Stimulated activated CD8-positive, alpha-beta memory T cell treated with anti-CD3 and anti-CD28 coated beads, Interleukin-2, amount 100 ng/mL, for 1 hour (primary cell): ENCODE measurements at places on chromosomes 1 and 21.
A peak's percentile ranks its signal among the peaks of the same experiment; 100 is the strongest.

GRCh38 chr1:6325482-6325881, 64.6 kb upstream of the GPR153 start:
- DNase-seq, result no peak

DNA sequence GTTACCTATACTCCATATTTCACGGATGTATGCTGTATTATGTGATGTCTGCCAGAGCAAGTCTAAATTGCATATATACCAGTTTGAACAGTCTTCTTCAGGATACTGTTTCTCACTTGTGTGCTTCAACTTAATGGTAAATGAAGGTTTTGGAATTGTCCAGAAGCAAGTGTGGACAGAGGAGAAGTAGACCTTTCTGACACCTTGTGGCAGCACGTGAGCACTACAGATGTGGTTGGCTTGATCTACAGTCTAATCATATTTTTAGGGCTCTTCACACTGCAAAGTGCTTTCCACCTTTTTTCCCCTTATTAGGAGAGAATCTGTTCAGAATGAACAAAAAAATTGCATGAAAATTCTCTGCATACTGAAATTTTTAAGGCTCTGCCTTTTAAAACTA, 10.9 kb downstream of the MORC3 start:
- DNase-seq, result peak; percentile 7

DNA sequence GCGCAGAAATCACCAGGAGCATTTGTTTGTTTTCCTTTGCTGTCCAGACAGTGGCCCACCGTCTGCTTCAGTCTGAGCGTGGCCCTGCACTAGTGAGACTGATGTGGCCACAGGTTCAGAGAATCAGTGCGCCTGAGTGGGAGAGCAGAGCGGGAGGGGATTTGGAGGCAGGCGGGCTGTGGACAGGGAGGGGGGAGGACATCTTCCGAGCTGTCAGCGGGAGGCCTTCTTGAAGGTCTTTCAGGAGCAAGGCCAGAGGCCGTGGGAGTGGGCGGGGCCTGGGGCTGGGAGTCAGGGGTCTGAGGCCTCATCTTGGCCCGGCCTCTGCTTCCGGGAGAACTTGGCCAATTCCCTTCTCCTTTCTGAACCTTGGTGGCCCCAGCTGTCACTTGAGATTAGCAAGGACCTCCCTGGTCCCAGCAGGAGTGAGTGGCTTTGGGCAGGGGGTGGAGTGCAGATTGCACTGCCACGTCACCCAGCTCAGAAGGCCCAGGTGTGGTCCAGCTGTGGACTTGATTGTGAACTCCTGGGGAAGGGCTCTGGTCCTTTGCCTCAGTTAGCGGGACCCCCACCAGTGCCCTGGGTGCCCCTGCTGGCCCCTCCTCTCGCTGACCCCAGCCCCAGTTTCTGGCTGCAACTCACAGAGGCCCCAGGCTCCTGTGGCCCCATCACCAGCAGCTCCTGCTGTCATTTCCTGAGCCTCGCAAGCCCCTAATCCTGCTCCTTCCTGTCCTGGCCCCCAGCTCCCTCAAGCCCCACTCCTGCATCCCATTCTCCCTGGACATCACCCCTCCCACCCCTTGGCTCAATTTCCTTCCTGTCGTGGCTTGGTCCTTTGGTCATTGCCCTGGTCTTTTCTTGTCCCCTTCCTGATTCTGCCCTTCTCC, 8.4 kb downstream of the TNFRSF1B start:
- DNase-seq, result no peak

- no peak for DNase-seq
Observed at GRCh38 chr1:119372503-119373086, 4.0 kb downstream of the HAO2 start.

DNA sequence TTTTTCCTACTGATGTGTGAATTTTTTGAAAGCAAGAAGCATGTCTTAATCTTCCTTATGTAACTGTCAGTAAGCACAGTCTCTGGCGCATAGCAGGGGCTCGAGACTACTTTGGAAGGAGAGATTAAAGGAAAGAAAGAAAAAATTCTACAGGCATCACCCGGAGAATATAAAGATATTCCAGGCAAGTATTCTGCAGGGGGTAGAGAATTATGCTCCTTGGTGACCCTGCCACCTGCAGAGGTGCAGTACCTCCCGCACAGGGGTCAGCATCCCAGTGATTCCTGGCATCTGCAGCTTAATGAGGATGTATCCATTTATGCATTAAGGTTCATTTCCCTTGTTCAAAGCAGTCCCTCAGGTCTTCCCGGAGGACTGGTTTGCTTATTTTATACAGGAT, 87.6 kb upstream of the WLS start:
- no peak for DNase-seq

DNA sequence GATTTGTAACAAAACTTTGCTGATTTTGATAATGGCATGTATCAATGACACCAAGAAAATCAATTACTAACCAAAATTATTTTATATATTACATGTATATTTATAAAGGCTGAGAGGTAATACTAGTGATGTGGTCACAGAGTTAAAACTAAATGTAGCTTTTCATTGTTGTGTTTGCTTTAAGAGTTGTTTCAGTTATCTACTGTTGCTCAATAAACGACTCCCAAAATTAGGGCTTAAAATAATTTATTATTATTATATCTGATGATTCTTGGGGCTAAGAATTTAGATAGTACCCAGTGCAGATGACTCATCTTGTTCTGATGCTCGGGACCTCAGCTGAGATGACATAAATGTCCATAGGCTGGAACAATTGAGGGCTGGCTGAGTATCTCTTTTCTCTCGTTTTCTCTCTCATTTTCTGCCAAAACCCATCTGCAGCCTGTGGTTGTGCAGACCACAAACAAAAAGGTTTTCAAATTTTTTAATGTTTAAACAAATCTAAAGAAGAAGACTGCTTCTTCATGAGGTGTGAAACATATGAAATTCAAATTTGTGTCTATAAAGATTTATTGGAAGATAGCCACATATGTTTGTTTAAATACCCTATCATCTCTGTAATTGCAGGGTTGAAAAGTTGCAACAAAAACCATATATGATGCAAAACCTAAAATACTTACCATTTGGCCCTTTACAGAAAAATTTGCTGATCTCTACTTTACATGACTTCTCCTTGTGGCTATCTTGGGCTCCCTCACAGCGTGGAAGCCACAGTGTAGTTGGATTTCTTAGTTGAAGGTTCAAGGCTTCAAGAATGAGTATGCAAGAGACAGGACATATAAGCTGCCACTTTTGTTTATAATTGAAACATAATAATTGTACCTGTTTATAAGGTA, 14.8 kb upstream of the PTPRC start:
- no peak for DNase-seq

DNA sequence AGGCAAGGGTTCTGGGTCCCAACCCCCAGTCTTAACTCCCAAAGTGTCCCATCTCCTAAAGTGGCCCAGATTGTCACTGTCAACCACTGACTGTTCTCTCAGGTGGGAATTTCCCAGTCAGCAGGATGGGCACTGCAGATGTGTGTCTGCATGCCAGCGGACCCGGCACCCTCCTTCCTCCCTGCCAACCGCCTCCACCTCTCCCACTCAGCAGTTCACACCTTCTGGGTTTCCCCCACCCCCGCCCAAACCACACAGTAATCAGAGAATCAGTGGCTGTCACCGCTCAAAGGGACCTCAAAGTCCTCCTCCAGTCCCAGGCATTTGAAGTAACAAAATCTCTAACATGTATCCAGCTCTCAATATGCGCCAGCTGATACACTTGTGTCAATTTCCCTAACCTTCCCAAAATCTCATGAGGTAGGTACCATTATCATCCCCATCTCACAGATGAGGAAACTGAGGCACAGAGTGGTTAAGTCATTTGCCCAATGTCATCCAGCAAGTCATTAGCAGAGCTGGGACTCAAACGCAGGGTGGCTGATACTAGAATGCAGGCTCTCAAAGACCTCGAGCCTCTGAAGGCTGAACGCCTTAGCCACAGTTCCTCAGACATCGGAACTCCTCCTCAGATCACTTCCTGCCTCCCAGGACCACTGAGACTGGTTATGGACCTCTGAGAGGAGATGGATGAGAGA, 4.8 kb downstream of the RUNX3 start:
- peak; percentile 67 for DNase-seq

DNA sequence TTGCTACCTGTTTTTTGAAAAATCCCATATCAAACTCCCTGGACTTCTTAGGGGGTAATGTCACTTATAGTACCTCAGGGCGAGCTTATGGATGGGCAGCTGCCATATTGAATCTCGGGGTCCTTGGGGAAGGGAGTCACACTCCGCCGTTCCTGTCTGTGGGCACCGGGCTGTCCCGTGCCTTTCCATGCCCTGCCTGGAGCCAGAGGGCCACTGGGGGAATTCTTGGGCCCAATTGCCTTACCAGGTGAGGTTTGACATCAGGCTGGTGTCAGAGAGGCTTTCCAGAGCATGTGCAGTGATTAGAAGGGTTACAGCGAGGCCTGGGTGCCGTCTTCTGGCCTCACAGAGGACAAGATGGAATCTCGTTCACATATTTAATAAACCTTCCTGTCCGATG, 28.8 kb downstream of the QSOX1 start:
- DNase-seq, result no peak

- DNase-seq, result no peak
Observed at GRCh38 chr21:43323244-43324005, 103.5 kb downstream of the SIK1 start.

DNA sequence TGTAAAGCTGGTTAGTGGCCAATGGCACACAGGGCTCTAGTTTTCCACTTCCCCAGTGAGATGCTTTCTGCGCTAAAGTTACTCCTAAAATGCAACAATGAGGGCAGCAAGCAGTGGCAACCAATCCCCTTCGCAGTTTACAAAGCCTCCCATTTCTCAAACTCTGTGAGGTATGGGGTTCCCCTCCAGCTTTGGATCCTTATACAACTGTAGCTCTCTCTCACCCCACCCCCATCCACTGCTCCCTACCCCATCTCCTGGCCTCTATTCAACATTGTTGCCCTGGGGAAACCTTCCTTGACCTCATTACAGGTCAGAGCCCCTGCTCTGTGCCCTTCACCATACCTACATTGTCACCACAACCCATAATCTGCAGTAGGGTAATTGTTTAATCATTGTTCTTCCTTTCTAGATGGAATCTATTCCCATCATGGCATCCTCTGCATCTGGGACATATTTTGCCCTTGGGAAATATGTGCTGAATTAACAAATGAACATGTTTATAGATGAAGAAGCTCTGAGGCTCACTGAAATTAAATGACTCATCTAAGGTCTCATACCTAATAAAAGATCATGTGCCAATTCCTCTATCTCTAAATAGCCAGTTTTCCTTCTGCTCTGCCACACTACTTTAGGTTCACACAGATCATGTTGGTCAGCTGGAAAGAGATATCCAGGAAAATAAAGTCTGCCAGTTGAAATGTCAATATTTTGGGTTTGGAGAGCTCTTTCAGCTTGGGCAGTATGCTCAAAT, 12.6 kb downstream of the KIAA0040 start:
- DNase-seq, result no peak
